Articular chondrocyte of knee joint (primary cell): ENCODE measurements at places on chromosomes 7 and 10. TPM values are rescaled to one million over a fixed set of nuclear protein-coding genes. Genes with fewer than 3 reads are reported as not detected.

Gene NKX1-2
- total RNA-seq = not detected in 2 replicates

Gene RSPH10B
- total RNA-seq = 0.11 and 0.13 TPM in 2 replicates

Gene PRF1
- total RNA-seq = not detected in 2 replicates

Gene WDR86
- total RNA-seq = 6.1 and 9.0 TPM in 2 replicates

Gene OPN1SW
- not detected in 2 replicates for total RNA-seq

Gene FFAR4
- total RNA-seq = not detected in 2 replicates
